ENCODE measurements at places on chromosomes 5 and 9.

DNA sequence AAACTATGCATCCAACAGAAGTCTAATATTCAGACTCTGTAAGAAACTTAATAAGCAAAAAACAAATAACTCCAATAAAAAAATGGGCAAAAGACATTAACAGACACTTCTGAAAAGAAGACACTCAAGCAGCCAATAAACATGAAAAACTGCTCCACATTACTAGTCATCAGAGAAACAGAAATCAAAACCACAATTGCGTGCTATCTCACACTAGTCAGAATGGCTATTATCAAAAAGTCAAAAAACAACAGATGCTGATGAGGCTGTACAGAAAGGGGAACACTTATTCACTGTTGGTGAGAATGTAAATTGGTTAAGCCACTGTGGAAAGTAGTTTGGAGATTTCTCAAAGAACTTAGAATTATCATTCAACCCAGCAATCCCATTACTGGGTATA, 101.2 kb upstream of the TRIM32 start:
- no peak for DNase-seq

GRCh38 chr5:30100148-30100713, 1093.3 kb upstream of the CDH6 start:
- DNase-seq = no peak

DNA sequence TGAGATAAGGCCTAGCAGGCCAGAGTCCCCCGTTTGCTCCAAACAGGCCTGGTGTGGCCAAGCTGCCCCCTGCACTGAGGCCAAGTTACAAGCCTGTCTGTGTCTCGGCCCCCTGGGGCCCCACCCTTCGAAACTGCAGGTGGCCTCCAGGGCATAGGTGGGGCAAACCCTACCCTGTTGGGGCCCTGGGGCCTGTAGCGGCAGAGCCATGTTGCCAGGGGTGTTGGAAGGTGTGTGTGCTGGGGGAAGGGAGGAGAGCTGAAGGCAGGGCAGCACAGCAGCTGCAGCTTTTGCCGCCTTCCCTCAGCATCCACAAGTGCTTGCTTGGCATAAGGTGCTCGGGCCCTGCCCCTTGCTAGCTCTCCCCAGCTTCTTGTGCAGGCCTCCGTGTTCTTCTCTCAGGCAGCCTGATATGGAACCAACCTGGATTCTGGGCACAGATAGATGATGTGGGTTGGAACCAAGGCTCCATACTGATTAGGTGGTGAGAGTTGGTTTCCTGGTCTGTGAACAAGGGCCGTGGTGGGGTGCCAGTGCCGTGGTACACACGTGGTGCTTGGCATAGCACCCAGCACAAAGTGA, 12.7 kb downstream of the IRF1 start:
- peak; percentile 64 for DNase-seq

DNA sequence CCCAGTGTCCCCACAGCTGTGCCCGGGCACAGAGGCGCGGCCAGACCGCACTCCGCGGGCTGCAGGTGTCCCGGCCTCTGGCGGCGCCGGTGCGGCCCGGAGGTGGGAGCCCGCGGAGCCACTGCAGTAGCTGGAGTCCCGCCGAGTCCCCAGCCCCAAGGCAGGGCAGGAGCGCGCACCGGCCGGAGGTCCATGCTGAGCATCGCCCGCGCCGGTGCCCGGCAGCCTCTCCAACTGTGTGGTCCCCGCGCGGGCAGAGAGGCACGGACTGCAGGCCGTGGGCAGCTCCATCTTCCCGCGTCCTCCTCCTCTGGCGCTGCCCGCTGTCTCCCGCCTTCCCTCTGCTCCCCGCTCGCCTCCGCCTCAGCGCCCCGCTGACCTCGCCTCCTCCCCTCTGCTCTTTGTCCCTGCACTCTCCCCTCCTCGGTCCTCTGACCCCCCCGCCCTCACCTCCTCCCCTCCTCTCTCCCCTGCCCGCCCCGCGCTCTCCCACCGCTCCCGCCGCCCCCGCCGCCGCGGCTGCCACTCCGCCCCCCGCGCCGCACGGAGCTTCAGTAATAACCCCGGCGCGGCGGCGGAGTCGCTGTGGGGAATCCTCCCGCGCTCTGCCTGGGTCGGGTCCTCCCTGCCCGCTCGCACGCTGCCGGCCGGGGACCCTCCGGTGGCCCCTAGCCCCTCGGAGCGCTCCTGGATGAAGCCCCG, at the start of gene ADAMTS16:
Gene ADAMTS16 (plus strand): TSS at position 554 of the 702 bp plus-strand sequence. CDS start 138 bp downstream, at position 692.
- DNase-seq = no peak

GRCh38 chr9:111825468-111826145, 30.9 kb upstream of the SHOC1 start:
- no peak for DNase-seq

GRCh38 chr5:73296772-73297171, 123.8 kb downstream of the TMEM174 start:
- DNase-seq = no peak

DNA sequence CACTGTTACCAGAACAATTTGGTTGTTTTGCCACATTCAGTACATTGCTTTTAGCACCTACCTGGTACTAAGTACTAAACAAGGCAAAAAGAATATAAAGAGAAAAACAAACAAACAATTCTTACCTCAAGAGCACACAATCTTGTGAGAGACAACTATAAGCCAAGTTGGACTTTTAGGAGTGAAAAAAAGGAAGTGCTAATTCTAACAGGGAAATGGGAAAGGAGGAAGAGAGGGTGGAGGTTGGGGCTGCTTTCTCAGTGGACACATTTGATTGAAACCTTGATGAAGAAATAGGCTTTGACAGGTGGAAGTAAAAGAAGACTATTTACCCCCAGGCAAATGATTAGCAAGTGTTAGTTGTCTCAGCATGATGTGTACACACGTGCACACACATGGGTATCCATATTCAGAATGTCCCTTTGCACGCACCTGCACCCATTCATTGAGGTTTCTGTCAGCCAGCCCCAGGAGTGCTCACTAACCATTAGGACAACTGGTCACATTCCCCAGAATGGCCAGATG, 302.6 kb downstream of the ACTL7B start:
- no peak for DNase-seq

DNA sequence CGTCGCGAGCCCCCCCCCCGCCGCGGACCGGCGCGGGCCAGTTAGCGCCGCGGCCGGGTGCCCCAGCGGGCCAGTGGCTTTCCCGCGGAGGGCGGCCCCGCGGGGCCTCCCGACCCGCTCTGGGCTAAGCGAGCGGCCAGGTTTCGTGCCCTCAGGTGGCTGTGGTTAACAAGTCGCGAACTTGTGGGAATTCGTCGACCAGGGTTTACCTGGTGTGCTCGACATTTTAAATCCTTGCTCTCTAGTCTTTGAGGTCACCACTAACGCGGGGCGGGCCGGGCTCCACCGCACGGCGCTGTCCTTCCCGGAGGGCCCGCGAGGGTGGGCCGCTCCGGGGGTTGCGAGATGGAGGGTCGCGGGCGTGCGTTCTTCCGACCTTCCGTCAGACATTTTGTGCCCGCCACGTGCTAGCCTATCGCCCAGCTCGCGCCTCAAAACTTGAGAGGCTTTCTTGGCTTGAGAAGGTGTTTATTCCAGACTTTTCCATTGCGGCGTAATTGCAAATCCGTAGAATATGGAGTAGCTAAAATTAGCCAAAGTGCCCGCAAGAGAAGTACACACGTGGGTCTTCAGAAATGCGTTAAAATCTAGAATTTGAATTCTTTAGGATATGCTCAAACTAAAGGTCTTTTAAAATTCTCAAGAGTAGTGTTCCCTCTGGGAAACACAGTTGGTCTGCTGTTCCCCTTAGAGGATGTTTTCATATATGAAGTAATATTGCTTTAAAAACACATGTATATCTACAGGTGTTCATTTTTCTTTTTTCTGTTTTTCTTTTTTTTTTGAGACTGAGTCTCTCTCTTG, 2.1 kb downstream of the ANP32B start:
- no peak for DNase-seq

- DNase-seq = peak; percentile 16
These were observed 118.0 kb downstream of the EGFLAM start for GRCh38 chr5:38376404-38376803.

DNA sequence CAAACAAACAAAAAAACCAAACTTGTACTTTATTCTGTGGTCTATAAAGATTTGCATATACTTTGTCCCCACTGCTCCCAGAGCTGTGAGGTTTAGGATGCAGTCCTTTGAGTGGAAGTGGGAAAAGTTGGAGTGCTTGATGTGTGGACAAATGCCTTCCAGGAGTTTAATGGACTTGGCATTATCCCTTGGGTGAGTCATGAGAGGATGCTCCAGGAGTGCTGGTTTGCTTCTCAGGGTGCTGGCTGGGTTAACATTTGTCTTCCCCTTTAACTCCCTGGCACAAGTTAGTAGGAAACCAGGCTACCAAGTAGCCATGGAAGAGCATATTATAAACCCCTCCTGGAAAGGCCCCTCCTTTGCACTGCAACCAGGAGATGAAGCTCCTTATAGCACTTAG, 417.4 kb upstream of the RIOK2 start:
- no peak for DNase-seq

DNA sequence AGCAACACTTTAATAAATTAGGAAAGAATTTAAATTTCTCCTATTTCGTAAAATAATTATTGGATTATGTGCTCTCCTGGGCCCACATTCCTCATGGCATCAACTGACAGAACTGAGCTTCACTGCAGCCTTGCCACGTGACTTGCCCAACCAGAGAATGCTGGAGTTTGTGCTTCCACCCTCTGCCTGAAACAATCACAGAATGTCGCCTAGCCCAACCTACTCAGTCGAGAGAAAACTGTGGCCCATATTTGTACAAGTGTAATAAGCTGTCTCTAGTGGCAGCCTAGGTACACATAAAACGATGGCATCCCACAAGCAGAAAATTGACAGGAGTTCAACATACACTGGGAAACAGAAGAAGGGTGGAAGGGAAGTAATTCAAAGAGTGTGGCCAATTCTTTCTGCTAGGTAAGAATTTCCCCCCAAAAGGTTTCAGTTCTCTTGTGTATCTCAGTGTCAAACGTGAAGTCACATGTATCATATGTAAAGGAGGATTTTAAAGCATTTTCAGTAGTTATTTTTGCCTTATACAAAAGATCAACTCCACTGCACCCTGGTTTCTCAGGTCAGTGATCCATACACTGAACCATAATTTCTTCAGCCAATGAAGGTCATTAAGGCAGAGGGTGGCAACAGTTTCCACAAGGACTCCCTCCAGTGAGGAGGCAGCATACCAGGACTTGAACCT, 41.7 kb downstream of the ZNF608 start:
- no peak for DNase-seq

DNA sequence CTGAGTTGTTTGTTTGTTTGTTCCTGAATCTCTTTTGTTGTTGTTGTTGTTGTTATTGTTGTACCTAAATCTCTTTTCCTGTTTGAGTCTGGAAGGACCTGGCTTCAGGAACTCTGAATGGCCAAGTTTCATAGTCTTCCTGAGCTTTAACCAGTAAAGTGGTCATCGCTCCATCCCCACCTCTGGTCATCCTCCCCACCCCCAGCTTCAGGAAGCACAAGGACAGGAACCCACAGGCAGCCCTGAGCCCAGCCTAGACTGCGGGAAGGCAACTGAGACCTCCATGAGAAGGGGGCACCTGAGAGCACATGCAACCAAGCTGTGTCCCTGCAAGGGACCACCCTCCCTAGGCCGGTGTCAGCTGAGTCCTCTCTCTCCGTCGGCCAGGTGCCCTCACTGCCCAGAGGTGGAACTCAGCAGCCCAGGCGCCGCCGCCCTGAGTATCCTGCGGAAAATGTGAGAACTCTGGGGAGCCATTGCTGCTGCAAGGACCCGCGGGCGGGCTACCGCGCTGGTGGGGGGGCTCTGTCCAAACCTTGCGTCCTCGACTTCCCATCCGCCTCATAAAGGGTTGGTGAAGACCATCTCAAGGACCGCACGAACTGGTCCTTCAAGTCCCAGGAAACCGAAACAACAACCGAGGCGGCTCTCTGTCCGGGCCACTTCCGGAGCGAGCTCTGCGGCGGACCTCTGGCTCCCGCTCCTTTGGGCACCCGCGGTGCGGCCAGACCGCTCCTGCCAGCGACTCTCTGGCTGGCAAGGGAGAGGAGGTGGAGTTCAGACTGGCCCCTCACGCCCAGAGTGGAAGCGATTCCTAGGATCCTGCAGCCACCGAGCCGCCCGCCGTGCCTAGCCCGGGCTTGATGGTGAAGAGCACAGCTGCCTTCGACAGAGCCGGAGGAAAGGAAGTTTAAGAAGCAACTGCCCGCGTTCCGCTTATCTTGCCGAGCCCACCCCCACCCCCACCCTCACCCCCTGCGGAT, 4.2 kb downstream of the BARX1 start:
- no peak for DNase-seq

DNA sequence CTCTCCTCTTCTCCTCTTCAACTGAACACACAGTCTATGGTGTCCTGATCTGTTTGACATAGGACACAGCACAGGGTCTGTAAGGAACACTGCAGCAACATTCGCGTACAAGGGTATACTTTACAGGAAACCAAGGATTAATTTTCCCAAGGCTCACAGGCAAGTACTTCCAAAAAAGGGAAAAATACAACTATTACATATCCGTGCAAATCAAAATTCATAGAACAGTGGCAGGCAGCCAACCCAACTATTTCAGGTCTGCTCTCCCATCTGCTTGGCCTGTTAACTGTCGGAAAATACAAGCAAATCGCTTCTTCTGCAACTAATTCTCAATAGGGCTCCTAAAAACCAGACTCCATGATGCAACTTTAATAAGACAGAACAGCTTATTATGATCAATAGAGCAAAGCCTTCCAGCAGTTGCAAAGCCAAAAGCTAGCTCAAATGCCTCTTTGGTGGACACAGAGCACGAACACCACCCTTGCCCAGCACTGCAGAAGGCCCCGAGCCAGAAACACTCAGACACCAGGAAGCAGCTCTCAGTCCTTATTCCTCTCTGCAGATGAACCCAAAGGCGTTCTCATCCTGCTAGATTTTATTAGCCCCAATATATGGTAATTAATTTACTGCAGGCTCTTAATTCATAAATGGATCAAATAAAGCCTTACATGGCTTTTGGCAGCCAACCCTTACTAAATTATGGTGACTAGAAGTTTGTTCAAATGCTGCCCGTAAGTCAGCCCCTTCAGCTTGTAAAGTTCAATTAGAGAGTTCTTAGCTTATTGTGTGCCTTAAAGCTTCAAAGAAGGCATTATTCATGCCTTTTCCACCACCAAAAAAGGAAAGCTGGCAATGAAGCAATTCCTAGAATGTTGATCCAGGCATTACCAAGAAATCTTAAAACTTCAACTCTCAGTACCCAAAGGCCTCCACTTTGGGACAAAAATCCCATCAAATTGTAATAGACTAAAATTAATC, 68.8 kb downstream of the ZNF608 start:
- no peak for DNase-seq

DNA sequence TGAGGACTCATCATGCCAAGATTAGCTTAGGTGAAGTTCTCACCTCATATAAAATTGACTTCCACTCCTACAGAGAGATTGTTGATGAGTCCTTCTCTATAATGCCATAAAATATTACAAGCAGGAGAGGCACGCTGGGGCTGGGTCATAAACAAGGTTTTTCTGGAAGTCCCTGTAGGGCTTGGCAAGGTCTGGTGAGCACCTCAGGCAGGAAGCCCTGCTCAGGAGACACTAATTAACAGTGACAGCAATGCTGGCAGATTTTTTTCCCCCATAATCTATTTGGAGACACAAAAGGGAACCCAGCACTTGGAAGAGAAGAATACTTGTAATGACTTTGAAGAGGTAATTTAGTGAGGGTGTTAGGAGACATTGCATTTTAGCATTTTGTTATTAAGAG, 118.7 kb downstream of the DIRAS2 start:
- DNase-seq = no peak
